ENCODE measurements at places on chromosomes 12 and 14. TPM values are rescaled to one million over a fixed set of nuclear protein-coding genes. Genes with fewer than 3 reads are reported as not detected.

- no peak for DNase-seq
Measured at GRCh38 chr14:23563473-23564180, 4.0 kb downstream of the AP1G2 start.

DNA sequence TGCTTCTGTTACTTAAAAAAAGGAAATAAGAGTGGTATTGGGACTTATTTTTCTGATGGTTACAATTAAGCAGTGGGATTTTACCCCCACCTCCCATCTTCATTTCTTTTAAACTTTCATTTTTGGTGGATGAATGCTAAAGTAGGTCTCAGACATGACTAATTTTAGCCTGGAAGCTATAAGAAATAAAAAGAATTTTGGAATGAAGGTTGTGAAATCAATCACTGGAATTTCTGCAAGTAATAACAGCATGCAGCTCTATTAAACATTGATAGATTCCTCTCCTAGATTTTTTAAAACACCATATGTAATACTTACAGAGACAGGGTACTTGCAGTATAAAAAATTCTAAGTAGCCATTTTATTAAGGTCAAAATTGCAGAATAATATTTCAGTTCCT is 164.2 kb upstream of the CLEC14A start:
- no peak for DNase-seq

DNA sequence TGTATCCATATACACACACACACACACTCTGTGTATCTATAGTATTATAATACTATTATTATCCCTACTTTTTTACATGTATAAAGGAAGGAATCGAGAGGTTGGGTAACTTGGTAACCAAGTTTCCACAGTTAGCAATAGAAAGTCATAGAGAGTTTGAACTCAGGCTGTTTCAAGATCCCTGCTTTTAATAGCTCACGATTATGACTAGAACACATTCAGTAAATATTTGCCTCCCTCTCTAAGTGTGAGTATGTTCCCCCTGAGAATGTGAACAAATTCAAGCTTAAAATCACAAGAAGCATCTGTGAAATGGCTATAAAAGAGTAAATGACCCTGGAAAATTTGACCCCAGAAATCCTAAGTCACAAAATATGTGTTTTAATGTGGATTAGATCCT is 11.0 kb upstream of the REP15 start:
- no peak for DNase-seq

Gene LTB4R
- polyA plus RNA-seq = 5.2 TPM

Gene FIGNL2
- polyA plus RNA-seq = 1.5 TPM
